ENCODE measurements at places on chromosomes 3 and 15.
A peak's percentile ranks its signal among the peaks of the same experiment; 100 is the strongest.

DNA sequence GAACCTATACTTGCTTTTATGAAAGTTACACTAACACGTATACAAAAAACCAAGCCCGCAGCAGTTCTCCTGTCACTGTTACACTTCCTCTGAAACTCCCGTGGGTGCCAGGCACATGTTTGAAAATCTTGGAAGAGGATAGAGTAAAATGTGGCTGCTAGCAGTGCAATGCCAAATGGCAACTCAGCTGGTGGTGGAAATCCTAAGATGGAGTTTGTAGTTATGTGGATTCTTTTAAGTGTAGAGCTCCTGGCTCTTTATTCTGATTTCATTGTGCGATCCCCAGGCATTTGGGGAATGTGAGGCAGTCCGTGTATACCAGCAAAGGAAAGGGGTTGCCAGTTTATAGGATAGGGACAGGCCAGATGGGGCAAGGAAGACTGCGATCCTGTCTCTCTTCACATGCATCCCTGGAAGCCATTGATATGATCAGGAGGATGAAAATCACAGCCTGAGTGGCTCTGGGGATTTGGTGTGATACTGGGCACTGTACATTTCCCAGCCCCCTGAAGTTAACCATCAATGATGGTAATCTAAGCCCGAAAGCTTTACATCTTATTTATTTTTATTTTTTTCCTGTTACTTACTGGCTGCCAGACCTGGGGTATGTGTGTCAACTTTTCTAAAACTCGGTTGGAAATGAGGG lies 1.1 kb downstream of the STAC start:
- no peak for DNase-seq

GRCh38 chr3:77915336-77915735 lies 875.4 kb downstream of the ROBO2 start:
- no peak for DNase-seq

DNA sequence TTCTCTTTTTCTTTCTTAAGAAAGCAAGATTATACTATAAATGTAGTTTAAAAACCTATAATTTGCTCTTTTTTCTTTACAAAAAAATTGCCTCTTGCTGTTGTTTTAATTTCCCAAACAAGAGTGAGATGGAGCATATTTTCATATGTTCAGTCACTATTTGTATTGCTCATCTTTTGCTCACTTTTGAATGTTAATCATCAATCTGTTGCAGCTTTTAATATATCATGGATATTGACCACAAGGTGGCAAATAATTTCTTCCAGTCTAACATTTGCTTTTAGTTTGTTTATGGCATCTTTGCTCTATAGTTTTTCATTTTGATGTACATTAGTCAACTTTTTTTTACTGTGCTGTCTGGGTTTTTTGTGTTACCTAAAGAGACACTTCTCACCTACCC lies 112.6 kb upstream of the THRB start:
- DNase-seq, result no peak

GRCh38 chr3:56985878-56986277 lies 74.6 kb upstream of the SPATA12 start:
- DNase-seq, result no peak

GRCh38 chr3:18531662-18532061 lies 106.5 kb upstream of the SATB1 start:
- DNase-seq, result no peak

- no peak for DNase-seq
Observed at GRCh38 chr3:189602471-189602870, 28.7 kb upstream of the TP63 start.

- no peak for DNase-seq
Observed at GRCh38 chr3:157460253-157460652, 23.6 kb downstream of the PTX3 start.

DNA sequence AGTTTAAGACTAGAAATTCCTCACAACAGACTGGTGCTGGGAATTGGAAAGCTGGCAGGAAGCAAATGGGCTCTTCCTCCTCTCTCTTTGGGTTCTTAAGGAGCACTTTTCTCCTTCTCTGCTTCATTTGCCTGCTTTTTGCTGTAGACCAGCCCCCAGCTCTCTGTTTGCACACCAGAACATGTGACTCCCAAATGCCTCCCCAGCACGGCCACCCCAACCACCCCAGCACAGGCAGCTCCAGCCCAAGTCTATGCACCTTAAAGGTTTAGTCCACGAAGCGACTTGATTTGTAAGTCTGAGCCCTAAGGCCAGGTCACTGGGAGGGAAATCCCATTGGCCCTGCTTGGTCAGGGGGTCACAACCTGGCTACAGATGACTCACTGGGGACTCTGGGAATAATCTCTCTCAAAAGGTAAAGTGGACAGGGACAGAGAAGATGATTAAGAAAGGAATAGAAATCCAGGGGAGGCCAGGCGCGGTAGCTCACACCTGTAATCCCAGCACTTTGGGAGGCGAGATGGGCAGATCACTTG lies 377.8 kb upstream of the PROK2 start:
- DNase-seq, result no peak

DNA sequence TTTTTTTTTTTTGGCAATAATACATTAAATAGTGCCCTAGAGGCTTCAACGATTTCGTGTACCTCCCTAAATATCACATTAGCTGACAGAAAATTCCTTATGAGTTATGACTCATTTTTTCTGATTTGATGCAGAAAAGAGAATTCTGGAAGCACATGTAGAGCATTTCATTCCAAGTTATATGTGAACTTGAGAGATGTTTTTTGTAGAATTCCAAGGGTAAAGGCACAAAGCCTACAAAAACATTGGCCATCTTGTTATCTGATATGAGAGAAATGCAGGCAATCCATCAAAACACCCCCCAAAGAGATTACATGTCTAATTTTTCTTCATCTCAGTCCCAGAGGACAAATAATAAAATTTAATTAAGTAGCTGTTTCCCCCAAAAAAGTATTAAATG lies 6.7 kb upstream of the PFN2 start:
- no peak for DNase-seq

- DNase-seq, result no peak
Observed at GRCh38 chr3:130488288-130488687, 28.7 kb upstream of the COL6A6 start.

- no peak for DNase-seq
Observed at GRCh38 chr15:59074607-59075006, 30.3 kb upstream of the CCNB2 start.

- DNase-seq, result no peak
Observed at GRCh38 chr3:25894101-25894500, 104.2 kb downstream of the OXSM start.

DNA sequence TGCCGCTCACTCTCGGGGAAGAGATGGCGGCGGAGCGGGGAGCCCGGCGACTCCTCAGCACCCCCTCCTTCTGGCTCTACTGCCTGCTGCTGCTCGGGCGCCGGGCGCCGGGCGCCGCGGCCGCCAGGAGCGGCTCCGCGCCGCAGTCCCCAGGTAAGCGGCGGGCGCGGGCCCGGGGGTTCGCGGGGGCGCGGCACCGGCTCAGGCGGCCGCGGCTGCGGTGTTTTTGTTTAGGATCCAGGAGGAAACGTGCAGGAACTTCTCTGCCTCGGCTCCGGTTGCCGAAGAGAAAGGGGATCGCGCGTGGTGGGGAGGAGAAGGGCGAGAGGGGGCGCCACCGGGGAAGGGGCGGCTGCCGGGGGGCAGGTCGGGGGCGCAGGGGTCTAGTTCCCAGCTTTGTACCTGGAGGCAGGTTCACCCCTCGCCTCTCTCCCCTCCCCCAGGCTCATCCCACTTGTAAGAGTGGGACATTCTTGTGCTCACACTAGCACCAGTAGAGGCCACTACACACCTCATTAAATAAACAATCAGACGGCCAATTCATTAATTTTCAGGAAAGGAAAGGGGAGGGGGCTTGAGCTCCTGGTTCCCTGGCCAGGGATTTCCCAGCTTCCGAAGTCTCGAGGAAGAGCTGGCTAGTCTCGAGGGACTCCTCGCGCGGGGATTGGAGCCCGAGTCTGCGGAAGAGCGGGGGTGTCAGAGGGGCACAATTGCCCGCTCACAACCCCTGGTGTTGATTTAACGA lies 562 bp downstream of the NEO1 start:
- DNase-seq, result peak; percentile 3

DNA sequence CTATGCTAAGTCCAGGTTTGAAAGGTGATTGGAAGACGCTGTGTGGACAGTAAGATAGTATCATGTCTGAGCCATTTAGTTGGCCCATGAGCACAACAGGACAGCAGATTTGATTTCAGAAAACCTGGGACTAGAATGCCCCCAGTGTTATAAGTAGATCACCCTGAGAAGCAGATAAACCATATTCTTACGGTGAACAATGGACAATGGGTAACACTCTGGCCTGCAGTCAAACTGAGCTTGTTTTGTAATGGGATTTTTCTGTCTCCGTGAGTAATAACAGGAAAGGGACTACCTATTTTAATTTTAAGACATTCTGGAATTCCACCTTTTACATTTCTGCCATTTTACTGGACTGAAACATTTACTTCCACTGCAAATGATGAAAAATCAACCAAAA lies 71.5 kb downstream of the LDHAL6B start:
- no peak for DNase-seq

DNA sequence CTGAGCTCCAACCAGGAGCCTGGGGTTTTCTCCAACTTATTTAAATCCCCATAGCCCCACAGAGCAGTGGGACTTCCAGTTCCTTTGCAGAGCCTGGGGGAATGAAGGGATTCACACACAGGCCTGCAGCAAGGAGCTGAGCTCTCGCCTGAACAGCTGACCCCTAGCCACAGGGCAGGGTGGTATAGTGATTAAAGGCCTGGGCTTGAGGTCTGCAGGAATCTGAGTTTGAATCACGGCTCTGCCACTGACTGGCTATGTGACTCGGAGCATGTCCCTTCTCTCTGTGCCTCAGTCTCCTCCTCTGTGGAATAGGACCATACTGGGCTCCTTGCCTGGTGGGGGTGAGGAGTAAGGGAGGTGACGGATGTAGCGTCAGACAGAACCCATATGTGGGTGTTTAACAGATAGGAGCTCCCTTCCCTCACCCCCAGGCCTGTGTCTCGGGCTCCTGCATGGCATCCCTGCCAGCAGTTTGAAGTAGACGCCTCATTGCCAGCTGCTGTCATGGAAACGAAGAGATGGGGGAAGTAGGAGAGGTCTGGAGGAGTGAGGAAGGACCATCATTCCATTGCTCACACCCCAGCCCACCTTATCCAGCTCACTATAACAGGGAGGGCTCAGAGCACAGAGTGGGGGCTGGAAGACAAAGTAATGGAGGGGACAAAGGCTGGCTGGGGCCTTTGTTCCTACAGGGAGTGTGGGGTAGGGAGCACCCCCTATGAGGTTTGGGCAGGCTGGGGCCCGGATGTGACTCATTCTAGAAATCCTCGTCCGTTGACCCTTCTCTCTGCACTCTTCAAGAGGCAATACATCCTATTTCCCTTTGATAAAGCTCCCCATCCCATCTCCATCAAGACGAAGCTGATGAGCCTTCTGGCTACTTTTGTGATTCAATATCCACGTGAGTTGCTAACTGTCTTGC lies 14.8 kb downstream of the HRH1 start:
- DNase-seq, result no peak

- no peak for DNase-seq
Observed at GRCh38 chr3:190175490-190175889, 54.8 kb upstream of the P3H2 start.

- DNase-seq, result no peak
Observed at GRCh38 chr3:119257654-119258410, 17.2 kb upstream of the B4GALT4 start.

GRCh38 chr3:127491909-127492308 lies 98.6 kb downstream of the TPRA1 start:
- DNase-seq, result no peak

GRCh38 chr3:123373474-123373987 lies 75.4 kb downstream of the ADCY5 start:
- DNase-seq, result no peak

DNA sequence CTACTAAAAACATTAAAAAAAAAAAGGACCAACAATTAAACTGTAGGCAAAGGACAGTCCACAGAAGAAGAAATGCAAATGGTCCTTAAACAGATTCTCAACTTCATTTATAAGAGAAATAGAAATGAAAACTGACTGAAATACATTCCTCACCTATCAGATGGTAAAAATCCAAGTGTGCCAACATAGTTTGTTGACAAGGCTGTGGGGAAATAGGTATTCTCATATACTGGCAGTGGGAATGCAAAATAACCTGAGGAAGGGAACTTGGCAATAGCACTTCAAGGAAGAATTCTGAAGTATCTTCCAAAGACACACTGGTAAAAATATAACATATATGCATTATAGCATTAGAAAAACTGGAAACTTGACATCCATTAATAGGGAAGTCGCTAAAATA lies 53.8 kb downstream of the SLC24A1 start:
- DNase-seq, result no peak

- no peak for DNase-seq
Observed at GRCh38 chr15:56619887-56620286, 113.4 kb downstream of the ZNF280D start.

DNA sequence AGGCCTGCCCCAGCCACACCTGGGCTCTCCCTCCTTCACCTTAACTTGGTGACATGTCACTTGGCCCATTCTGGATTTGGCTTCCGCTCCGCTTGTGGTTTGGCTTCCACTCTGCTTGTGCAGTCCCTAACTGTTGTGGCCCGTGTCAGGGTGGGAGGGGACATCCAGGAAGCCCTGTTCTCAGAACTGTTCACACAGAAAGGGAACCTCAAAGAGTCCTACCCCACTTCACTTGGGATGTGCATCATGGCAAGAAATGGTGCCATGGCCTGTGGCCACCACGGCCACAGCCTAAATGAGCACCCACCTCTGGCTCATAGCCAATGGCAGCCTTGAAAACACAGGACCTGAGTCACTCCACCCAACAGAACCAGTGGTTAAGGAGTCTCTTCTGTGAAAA lies 63.4 kb downstream of the CYP19A1 start:
- DNase-seq, result no peak

DNA sequence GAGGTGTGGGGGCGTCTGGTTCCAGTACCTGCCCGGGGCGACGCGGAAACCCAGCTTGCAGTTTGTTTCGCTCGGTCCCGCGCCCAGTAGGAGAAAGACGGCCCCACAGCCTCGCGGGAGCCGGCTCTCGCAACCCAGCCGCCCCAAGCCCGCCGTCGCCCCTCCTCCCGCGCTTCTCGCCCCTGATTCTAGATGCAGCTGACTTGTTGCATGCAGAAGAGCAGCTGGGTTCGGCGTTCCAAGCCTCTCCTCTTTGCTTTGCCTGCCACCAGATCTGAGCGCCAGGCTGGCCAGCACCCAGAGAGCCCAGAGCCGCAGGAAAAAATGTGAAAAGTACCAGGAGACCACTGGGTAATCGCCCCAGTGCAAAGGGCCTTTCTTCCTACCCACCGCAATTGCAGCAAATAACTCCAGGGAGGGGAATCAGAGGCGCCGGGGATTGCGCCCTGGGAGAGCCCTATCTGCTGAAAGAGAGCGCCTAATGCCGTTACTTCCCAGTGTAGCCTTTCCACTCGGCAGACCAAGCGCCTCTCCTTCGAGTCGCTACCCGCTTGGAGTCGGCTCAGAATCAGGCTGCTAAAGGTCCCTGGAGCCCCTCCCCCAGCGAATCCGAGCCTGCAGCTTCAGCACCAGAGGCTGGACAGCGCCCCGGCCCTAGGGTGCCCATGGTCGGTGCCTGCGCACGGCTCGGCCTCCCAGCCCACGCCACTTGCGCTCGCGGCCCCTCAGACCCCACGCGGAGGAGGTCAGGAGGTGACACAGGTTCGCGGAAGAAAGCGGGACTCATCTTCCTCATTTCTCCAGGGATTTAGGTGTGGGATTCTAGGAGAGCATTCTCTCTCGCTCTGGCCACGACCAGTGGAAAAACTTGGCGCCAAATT lies 15.7 kb upstream of the AEN start:
- DNase-seq, result peak; percentile 42

GRCh38 chr3:45545476-45545875 lies 49.1 kb upstream of the LIMD1 start:
- no peak for DNase-seq

All from T-cell (primary cell).